Brain microvascular endothelial cell (primary cell): ENCODE measurements at places on chromosomes 5 and 9.

- DNase-seq = no peak
Observed at GRCh38 chr5:132639706-132640130, 18.3 kb upstream of the IL13 start.

DNA sequence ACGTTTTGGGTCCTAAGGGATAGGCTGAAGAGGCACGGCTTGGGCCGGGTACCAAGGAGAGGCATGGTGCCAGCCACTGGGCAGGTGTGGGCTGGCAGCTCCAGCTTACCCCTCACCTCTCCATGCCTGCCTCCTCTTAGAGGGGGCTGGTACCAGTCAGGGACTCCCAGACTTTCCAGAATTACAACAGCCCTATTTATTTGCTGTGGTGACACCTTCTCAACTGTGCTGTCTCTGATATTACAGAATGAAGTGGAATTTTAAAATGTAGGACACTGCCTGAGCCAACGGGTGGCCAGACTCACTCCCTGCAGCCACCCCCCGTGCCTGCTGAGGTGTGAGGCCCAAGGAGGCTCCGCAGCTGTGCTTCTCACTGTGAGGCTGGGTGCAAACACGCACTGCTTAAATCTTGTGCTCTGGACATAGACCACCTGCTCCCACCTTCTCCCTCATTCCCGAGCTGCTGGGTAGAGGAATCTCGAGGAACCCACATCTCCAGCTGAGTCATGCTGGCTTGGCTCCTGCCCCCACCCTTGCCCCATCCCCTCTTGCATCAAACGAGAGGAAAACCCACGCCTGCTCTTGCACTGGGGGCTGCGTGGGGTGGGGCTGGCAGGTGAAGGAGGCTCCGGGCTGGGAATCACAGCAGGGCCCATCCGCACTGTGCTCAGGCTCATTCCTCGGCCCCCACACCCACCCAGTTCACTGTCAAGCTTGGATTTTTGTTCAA, 47.9 kb downstream of the PRRT1B start:
- no peak for DNase-seq

- no peak for DNase-seq
Observed at GRCh38 chr5:94223235-94223634, 395.2 kb downstream of the KIAA0825 start.

DNA sequence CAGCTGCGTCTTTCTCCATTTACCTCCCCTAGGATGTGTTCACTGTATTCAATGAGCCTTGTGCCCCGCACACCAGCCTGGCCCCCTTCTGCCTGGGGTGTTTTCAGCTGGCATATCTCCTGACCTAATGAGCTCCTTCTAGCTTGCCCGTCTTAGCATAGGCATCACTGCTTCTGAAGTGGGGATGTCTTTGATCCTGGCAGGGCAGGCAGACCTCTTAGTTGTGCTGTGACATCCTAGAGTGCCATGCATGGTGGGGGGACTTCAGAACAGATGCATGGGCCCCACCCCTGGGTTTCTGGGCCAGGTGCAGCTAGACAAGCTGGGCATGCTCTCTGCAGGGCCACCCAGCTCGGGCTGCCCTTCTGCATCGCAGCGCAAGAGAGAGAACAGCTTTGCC, 172.7 kb downstream of the GADD45G start:
- no peak for DNase-seq

GRCh38 chr9:75185585-75186170, 97.4 kb downstream of the OSTF1 start:
- peak; percentile 40 for DNase-seq

- DNase-seq = no peak
Observed at GRCh38 chr9:119412399-119412798, 43.2 kb upstream of the BRINP1 start.
